Fibroblast of skin of scalp (primary cell): ENCODE measurements at places on chromosomes 12 and 14.

DNA sequence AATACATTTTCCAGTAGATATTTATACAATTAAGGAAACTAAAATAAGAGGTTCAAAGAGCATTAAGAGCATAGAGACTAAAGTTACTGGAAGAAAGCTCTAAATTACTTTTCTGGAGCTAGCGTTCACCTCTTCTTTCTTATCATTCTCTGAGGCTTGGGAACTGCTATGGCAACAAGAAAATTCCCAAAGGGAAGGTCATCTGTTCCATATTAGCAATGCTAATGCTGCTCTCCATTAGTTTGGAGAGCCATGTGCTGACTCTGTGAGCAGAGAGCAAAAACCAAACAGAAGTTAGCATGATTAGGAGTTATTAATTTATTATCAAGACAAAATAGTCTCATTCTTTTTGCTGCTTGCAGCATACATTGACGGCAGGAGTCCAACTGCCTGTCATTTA is 143.1 kb upstream of the SLC16A7 start:
- peak; percentile 63 for DNase-seq

- DNase-seq = peak; percentile 19
Measured at GRCh38 chr12:20946732-20947131, 136.2 kb downstream of the SLCO1B3 start.

GRCh38 chr14:53510281-53510912 is 357.3 kb upstream of the DDHD1 start:
- DNase-seq = no peak

DNA sequence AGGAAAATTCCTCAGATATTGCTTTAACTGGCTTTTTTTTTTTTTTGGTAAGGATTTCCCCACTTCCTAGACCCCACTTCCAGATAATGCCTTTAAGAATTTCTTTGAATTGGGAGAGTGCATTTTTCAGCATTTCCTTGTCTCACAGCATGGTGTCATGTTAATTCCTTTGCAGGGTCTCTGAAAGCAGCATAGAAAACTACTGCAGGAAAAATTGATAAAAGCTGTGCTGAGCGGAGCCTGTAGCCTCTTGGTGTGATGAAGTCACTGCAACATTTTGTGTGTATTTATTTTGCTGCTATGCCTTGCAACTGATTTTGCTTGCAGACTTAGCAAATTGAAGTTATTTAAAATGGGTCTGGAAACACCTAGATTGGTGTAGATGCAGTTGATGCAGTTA is 2.7 kb downstream of the ANO4 start:
- no peak for DNase-seq

DNA sequence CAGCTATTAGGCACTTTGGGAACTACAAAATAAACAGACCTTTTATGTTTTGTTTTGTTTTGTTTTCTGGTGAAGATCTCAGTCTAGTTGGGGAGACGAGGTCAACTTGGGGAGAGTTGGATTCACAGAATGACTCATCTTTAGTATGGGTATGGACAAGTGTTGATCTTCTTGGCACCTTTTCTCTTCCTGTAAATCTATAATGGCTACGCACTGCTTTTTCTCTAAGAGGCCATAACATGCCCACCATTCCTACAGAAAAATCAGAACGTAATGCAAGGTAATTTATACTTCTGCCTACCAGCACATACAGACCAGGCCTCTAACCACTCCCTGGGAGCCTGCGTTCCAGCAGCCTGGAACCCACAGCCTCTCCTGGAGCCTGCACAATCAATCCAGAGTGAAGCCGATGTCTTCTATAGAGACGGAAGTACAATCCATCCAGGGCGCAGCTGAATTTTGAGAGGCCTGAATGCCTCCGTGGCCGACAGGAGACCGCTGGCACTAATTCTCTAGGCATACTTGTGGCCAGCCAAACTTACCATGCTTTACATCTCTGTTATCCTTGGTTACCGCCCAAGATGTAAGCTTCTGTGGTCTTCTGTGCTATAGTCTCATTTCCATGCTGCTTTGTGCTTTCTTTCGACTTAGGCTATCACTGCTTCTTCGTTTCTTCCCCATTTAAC is 717 bp downstream of the PPHLN1 start:
- DNase-seq = peak; percentile 74

GRCh38 chr12:124028555-124028925 is 55.5 kb downstream of the ZNF664 start:
- DNase-seq = no peak

- no peak for DNase-seq
Measured at GRCh38 chr14:75449696-75450095, 21.9 kb downstream of the JDP2 start.

- DNase-seq = no peak
Measured at GRCh38 chr12:128956755-128957154, 103.5 kb downstream of the GLT1D1 start.

DNA sequence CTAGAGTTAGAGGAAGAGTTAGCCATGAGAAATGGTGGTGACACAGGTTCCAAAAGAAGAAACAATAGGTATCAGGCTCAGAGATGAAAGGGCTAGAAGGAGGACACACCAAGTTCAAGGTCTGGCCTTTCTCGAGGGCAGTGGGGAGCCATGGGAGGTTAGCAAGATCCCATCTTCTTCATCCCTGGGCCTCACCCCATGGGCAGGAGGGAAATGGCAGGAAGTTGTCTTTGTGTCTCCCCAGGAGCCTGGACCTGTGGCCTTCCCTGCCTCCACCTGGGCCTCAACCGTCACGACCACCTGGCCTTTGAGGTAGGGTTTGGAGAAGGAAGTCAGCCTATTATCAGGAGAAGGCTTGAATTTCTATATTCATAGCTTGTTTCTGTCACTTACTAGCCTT is 5.8 kb upstream of the AQP2 start:
- DNase-seq = no peak

DNA sequence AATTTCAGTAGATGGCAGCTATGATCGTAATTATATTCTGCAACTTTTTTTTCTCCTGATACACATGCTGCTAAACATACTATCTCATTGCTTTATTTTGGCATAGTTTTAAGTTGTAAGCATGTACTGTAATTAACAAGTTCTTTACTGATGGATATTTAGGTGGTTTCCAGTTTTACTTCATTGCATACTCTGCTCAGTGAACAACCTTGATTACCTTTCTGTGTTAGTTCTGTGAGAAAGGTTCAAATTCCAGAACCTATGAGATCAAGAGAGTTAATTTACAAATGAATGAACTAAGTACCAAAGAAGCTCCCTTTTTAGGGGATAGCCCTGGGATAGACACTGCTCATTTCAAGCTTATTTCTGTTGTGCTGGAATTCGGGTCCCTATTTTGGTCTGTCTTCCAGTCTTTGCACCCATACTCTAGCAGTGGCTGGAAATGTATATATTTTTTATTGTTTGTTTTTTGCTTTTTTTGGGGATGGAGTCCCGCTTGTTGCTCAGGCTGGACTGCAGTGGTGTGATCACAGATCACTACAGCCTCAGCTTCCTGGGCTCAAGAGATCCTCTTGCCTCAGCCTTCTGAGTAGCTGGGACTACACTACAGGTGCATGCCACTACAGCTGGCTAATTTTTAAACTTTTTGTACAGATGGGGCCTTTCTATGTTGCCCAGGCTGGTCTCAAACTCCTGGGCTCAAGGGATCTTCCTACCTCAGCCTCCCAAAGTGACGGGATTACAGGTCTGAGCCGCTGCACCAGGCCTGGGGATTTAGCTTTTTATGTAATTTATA is 10.6 kb downstream of the PAPOLA start:
- no peak for DNase-seq

GRCh38 chr12:3810540-3810939 is 57.6 kb upstream of the CRACR2A start:
- no peak for DNase-seq

- DNase-seq = no peak
Measured at GRCh38 chr12:56487448-56488040, 417 bp downstream of the GLS2 start.

DNA sequence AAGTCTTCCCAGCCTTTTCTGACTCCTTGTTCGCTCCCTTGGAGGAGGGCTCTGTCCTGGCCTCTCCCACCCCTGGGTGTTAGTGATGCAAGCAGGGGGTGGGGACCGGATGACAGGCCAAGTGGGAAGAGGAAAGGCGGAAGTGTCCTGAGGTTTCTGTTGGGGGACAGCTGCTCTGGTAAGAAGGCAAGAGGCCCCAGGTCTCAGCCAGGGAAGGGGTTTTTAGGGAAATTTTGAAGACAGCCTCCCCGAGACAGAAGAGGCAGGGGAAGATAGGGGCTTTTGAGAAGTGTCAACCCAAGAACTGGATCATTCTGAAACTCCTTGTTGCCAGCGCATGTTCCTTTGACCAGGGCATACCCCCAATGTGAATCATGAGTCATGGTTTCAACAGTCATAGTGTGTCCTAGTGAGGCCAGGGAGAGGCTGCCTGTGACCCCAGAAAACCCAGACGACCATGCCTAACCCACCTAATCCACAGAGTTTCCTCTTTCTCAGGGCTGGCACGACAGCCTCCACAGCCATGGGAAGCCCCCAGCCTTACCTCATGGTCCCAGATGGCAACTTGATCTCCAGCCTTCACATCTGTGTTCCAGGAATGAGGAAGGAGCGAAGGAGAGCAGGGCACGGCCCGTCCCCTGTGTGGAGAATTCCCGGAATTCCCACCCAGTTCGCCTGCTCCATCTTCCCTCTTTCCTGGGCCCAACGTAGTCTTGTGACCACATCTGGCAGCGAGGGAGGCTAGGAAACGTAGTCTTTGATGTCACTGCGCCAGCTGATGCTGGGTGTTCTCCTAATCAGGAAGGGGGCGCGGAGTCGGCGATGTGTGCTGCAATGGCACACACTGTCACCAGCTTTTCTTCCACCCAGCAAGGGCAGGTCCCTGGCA is 4.9 kb upstream of the GPR132 start:
- peak; percentile 41 for DNase-seq

DNA sequence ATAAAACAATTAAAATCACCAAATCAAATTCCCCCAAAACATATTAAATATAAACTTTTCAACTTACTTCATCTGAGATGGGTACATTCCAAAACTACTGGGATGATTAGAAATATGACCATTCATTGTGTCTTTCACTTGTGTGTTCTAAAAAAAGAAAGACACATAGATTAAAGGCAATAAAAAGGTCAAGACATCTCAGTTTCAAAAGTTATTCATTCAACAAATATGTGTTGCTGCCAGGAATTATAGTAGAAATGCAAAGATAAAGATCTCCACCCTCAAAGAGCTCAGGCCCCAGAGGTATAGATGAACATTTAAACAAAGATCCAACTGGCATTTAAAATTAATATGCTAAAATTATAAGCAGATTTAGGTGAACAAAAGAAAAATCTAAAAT is 106.4 kb downstream of the EPS8 start:
- DNase-seq = peak; percentile 47

- DNase-seq = no peak
Measured at GRCh38 chr14:74910556-74910955, 12.5 kb downstream of the RPS6KL1 start.

GRCh38 chr12:110365489-110366320 is 37.8 kb downstream of the ANAPC7 start:
- DNase-seq = no peak

DNA sequence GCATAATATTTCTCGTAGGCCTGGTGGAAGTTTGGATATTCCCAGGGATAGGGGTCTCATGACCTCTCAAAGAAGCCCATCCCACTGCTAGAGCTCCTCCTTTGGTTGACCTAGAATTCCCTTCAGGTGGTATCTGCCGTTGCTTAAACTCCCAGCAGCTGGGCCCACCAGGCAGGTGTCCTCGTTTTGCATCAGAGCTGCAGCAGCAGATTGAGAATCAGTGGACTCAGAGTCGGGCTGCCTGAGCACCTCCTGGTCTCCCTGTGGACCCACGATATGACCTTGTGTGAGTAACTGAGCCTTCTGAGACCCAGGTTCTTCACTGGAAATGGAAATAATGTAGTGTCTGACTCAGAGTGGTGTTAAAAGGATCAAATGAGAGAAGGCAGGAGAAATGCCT is 132.7 kb downstream of the PAPOLA start:
- DNase-seq = no peak

DNA sequence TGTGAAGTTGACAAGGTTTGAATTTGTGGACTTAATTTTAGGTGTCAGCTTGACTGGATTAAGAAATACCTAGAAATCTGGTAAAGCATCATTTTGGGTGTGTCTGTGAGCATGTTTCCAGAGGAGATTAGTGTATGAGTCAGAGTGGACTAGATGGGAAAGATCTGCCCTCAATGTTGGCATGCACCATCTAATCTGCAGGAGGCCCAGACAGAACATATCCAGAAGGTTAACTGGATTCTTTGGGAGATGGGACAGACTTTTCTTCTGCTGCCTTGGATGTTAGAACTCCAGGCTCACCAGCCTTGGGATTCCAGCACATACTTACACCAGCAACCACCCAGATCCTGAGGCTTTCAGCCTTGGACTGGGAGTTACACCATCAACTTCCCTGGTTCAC is 14.1 kb downstream of the SGPP1 start:
- peak; percentile 60 for DNase-seq

GRCh38 chr14:70601162-70601561 is 707 bp upstream of the MED6 start:
- DNase-seq = peak; percentile 67

- DNase-seq = peak; percentile 84
Measured at GRCh38 chr14:71551291-71551950, 380.8 kb upstream of the RGS6 start.

DNA sequence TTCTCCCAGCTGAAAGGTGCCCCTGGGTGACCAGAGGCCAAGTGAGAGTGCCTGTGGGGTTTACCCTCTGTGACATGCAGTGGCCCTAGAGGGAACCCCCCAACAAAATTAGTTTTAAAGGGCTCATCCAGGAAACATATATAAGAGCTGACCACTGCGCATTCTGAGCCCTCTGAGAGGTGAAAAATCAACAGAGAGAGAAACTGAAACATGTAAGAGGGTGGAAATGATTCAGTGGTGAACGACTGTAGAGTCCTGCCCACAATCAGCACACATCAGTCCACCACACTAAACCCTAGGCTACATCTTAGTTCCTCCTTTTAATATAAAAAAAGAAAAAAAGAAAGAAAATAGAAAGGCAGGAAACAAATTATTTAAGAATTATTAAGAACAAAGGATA is 21.0 kb upstream of the ACSM4 start:
- no peak for DNase-seq

DNA sequence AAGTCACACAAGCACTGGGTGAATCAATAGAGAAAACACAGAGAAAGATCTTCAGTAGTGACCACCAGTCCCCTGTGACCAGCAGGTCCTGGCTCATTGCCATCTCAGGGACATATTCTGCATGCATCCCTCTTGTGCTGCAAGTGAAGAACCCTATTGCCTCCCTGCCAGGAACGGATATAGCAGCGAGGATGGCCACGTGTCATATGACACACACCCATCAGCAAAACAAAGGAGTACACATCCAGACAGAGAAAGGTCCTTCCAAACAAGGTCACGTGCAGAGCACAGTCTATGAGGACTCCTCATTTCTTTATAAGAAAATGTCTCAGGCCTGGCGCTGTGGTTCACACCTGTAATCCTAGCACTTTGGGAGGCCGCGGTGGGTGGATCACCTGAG is 638.4 kb downstream of the FLRT2 start:
- DNase-seq = no peak
